ENCODE measurements at places on chromosomes 2 and 18. TPM values are rescaled to one million over a fixed set of nuclear protein-coding genes. Genes with fewer than 3 reads are reported as not detected.
A peak's percentile ranks its signal among the peaks of the same experiment; 100 is the strongest.

GRCh38 chr2:79855264-79856006 lies 342.6 kb downstream of the CTNNA2 start:
- no peak for DNase-seq

The HTR2B gene
- 0.08 TPM for polyA plus RNA-seq

DNA sequence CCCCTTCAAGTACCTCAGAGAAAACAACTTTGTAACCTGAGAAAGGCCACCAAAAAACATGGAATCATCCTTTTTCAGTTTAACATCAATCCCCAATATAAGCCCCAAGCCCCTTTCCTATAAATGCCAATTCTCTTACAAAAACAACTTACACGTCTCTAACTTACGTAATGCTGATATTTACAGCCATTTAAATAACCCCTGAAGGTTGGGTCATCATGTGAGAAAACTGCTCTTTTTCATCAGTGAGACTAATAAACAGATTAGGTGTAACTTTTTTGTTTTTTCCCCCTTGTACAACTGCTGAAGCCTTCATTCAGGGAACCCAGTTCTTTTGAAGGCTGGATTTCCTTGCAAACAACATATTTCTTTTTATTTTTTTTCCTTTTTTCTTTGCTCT lies 3.7 kb downstream of the FASTKD1 start:
- DNase-seq, result no peak

The FOXD4L1 gene
- polyA plus RNA-seq, result 1.4 TPM

- DNase-seq, result no peak
Measured at GRCh38 chr18:23539911-23540525, 36.7 kb downstream of the RMC1 start.

GRCh38 chr2:30514134-30514847 lies 67.2 kb downstream of the LCLAT1 start:
- DNase-seq, result peak; percentile 59

- no peak for DNase-seq
Measured at GRCh38 chr2:179692610-179693009, 168.8 kb downstream of the ZNF385B start.

- DNase-seq, result no peak
Measured at GRCh38 chr2:138500592-138501424, 762 bp upstream of the SPOPL start.

DNA sequence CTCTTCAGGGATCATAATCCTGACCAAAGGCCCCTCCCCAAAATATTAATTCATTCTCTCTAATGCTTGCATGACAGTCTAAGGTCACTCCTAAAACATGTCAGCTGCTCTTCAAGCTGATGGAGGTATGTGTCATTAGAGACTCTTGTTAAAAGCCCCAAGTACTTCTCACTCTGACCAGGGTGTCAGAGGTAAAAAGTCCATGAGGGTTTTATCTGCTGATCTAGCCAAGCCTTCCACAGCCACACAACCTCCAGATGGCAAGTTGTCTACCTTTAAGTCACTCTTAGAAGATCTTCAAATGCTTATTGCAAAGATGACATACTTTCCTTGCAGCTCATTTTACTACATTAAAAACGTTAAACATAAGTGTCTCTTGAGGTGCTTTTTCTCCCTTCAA lies 83.6 kb upstream of the ETAA1 start:
- DNase-seq, result no peak

The MALL gene
- 9.5 TPM for polyA plus RNA-seq

The SP3 gene
- 67.3 TPM for polyA plus RNA-seq

- DNase-seq, result no peak
Measured at GRCh38 chr2:21163213-21163612, 39.4 kb downstream of the TDRD15 start.

DNA sequence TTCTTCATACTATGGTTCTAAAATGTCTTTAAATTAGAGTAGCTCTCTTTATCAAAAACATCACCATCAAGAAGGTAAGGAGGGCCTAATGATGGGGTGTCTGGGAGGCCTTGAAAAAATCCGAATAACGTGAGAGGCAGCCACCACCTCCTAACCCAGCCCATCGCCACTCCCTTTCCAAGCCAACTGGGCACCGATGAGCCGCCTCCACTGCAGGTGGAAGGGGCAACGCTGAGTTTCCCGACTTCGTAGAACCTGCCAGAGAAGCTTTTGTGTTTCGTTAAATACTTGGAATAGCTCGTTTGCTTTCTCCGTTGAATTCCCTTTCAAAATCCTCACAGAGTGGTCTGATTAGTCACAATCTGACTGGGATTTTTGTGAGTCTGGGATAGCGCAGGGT lies 22.0 kb upstream of the RPL31 start:
- no peak for DNase-seq

GRCh38 chr18:7020995-7021777 lies 96.4 kb downstream of the LAMA1 start:
- DNase-seq, result no peak

DNA sequence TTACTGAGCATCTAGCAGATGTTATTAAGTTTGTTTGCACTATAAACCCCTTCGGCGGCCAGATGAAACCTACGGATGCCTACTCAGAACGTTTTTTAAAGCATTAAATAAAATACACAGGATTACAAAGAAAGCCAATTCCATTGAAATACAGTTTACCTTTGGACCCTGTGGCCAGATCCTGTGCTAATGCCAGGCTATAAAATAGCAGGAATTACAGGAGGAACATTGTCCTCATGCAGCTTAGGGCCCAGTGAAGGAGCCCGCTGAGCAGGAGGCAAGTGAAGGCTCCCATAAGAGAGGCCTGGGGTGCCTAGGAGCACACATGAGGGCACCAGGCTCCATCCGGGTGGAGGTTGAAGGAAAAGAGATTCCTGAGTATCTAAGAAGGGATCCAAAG lies 310.4 kb downstream of the MTX2 start:
- no peak for DNase-seq

The GULP1 gene
- 24.5 TPM for polyA plus RNA-seq

The CCDC195 gene
- not detected for polyA plus RNA-seq

The C1QL2 gene
- not detected for polyA plus RNA-seq

DNA sequence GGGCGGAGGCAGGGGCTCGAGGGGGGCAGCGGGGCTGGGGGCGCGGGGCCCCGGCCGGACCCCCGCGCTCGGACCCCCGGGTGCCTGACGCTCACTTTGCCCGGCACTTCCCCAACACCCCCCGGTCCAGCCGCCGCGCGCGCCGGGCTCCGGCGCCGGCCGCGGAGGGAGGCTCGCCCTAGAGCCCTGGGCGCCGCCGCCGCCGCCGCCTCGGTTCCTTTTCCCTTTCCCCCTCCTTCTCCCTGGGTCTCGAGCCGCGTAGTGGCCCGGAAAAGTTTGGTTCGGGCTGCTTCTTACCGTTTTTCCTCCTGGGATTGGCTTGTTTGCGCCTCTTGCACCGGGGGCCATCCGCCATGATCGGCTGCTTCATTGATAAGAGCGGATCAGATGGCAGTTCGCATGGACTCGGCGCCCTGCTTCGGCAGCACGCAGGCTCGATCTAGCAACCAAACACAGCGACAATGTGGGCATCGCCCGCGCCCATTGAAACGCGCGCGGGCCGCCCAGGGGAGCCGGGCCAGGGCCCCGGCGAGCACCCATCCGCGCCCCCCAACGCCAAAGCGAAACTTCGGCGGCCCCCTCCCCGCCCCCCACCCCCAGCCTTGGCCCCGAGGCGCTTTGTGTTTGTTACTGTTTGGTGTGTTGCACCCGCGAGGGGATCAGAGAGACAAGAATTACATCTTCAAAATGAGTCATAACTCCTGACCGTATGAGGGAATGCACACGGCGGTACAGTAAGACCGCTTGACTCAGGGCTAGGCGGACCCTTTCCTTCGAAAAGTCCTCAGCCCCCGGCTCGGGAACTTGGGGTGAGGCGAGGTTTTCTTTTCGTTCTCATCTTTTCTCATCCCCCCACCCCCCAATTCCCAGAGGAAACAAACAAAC lies 2.7 kb downstream of the ZEB2 start:
- DNase-seq, result no peak

DNA sequence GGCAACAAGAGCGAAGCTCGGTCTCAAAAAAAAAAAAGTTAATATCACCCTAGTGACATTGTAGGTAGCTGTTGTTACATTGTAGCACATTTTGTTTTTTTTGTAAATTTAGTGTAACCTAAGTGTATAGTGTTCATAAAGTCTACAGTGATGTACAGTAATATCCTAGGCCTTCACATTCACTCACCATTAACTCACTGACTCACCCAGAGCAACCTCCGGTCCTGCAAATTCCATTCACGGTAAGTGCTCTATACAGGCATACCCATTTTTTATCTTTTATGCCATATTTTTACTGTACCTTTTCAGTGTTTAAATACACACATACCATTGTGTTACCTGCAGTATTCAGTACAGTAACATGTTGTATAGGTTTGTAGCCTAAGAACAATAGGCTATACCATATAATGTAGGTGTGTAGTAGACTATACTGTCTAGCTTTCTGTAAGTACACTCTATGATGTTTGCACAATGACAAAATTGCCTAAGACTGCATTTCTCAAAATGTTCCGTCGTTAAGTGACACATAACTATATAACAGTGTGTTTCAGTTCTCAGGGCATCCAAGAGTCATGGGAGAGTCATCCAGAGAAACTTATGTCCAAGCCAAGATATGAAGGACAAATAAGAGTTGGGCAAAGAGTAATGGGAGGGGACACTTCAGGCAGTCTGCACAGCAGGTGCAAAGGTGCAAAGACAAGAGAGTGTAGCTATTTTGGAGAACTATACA lies 68.4 kb downstream of the TANK start:
- no peak for DNase-seq

The KIF1A gene
- polyA plus RNA-seq, result 5.5 TPM

DNA sequence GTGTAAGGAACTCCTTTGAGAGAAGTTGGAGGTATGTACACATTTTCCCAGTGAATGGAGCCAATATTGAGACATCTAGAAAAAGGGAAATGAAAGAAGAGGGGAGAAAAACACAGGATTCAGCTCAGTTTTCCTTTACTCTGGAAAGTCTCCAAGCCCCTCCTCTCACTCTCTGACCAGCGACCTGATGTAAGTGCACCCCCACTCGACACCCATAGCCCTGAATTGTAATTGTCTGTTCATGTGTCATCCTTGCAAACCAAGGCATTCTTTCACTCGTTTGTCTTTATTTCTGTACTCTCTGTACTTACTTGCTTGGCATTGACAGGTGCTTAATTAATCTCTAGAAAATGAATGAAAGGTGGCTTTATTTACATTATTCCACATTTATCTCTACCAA lies 55.7 kb upstream of the CTAGE1 start:
- DNase-seq, result no peak

DNA sequence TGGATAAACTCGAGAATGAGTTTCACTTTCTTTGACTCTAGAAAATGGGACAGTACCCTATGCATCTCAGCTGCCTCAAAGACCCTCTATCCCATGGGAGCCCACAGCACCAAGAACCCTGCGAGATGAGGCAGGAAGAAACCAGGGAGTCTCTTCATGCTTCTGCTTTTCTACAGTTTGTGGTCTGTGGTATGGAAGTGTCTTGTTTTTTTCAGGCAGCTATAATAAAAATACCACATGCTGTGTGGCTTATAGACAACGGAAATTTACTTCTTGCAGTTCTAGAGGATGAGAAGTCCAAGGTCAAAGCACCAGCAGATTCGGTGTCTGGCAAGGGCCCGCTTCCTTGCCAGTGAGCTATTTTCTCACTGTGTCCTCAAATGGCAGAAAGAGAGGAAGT lies 257.9 kb downstream of the SUCLG1 start:
- DNase-seq, result no peak

- no peak for DNase-seq
Measured at GRCh38 chr2:215368493-215368809, 56.6 kb downstream of the ATIC start.

The PSD4 gene
- polyA plus RNA-seq, result 2.0 TPM

DNA sequence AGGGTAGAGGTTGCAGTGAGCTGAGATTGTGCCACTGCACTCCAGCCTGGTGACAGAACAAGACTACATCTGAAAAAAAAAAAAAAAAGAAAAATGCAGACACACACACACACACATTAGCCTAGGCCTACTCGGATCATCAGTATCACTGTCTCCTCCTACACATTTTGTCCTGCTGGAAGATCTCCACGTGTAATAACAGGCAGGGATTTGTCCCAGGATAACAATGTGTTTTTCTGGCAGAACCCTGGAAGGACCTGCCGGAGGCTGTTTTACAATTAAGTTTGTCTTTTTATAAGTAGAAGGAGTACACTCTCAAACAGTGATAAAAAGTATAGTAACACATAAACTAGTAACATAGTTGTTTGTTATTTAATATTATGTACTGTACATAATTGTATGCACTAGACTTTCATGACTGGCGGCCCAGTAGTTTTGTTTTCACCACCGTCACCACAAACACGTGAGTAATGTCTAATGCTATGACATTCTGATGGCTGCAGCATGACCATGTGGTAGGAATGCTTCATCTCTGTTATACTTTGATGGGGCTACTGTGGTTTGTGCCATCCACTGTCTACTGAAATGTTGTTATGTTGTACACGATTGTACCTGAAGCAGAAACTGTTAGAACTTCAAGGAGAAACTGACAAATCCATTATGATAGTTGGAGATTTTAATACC lies 130.6 kb downstream of the ATP9B start:
- no peak for DNase-seq

DNA sequence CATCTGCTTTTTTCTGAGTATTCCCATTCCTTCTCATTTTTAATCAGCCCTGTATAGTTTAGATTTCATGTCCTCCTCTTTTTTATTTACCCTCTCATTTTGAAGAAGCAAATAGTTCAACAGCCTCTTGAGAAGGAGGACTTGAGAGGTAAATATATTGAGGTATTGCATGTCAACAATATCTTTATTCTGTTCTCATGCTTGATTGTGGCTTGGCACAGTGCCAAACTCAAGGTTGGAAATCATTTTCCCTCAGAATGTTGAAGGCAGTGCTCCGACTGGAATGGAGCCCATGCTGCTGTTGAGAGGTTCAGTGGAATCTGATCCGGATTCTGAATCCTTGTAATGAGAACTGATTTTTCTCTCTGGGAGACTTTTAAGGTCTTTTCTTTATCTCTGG lies 31.0 kb upstream of the GALNT3 start:
- DNase-seq, result peak; percentile 32

The RASGRP3 gene
- polyA plus RNA-seq, result 43.9 TPM

DNA sequence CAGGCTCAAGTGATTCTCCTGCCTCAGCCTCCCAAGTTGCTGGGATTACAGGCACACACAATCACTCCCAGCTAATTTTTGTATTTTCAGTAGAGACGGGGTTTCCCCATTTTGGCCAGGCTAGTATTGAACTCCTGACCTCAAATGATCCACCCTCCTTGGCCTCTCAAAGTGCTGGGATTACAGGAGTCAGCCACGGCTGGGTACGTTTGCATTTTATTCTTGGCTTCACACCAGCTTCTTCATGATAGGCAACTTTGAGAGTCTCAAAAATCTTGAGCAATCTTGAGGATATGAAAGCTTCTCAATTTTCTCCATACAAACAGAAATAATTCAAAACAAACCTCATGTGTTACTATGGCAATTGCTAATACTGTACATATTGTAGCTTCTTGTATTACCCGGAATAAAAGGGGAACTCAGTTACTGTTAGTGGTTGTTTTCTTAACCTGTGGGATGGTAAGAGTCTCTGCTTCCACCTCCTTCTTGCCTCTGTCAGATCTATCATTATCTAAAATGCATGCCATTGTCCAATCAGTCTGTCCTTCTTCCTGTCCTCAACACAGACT lies 102.9 kb upstream of the SYT4 start:
- no peak for DNase-seq

All from muscle of back (tissue), 13 donors.